GM23338 (cell line): ENCODE measurements at places on chromosomes 4 and X. TPM values are rescaled to one million over a fixed set of nuclear protein-coding genes. Genes with fewer than 3 reads are reported as not detected.

Gene SSX2B
- total RNA-seq: 0.17 TPM in 1 of 2 replicates, not detected in the other

Gene DUSP9
- total RNA-seq: 3.4 and 3.9 TPM in 2 replicates

Gene CDX4
- 0.50 and 2.0 TPM in 2 replicates for total RNA-seq

Gene ARSJ
- 3.5 and 6.6 TPM in 2 replicates for total RNA-seq

DNA sequence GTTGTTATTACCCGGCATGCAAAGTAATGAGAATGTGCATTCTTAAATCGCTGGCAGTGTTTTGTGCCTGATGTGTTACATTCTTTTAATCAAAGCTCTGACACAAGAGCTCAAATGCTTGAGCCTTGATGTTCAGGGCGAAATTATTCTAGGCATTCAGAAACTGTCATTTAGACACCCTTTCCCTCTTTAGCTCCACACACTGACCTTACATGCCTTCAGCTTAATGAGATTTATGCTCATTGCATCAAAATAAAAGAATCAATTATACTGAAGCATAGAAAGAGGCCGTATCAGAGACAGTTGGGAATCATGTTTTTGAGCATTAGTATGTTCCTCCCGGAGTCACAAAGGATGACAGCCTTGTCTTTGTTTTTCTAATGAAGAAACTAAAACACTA, 56.7 kb downstream of the FAM114A1 start:
- no peaks in the 10 kb centered on the region for H3K36me3 ChIP-seq
- H3K27ac ChIP-seq: no peak overlapping the region

DNA sequence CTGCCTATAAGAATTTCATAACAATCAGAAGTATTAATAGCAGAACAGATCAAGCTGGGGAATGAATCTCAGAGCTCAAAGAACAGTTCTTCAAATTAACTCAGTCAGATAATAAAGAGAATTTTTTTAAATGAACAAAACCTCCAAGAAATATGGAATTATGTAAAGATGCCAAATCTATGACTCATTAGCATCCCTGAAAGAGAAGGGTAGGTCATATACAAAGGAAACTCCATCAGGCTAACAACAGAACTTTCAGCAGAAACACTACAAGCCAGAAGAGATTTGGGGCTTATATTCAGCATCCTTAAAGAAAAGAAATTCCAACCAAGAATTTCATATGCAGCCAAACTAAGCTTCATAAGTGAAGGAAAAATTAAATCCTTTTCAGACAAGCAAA, 28.6 kb downstream of the CBR4 start:
- no peaks in the 10 kb centered on the region for H3K27me3 ChIP-seq
- no peak overlapping the region for H3K4me3 ChIP-seq
- H3K4me1 ChIP-seq: no peaks in the 10 kb centered on the region
- H3K27ac ChIP-seq: no peak overlapping the region

- no peaks in the 10 kb centered on the region for H3K27me3 ChIP-seq
- H3K4me1 ChIP-seq: peaks cover 52% of the 10 kb centered on the region
- DNase-seq: no peak
- H3K4me3 ChIP-seq: no peak overlapping the region
- H3K36me3 ChIP-seq: no peaks in the 10 kb centered on the region
Measured at GRCh38 chrX:45771560-45772340, 571.1 kb upstream of the DIPK2B start.

GRCh38 chr4:162422312-162422711, 258.5 kb upstream of the FSTL5 start:
- H3K36me3 ChIP-seq: no peaks in the 10 kb centered on the region
- no peaks in the 10 kb centered on the region for H3K4me1 ChIP-seq
- H3K27ac ChIP-seq: no peak overlapping the region
- no peaks in the 10 kb centered on the region for H3K27me3 ChIP-seq
